ENCODE measurements at places on chromosomes 2 and 18. TPM values are rescaled to one million over a fixed set of nuclear protein-coding genes. Genes with fewer than 3 reads are reported as not detected.

The KIF5C gene
- 0.39 TPM for total RNA-seq

The CUL3 gene
- 65.0 TPM for total RNA-seq

The MYO5B gene
- 8.9 TPM for total RNA-seq

The TEX51 gene
- not detected for total RNA-seq

The PROM2 gene
- total RNA-seq: 0.19 TPM

The SP5 gene
- not detected for total RNA-seq

The ASXL3 gene
- not detected for total RNA-seq

The DRC1 gene
- total RNA-seq: 0.45 TPM

The REG3G gene
- not detected for total RNA-seq

The SLC9A2 gene
- 3.7 TPM for total RNA-seq

The CHRND gene
- total RNA-seq: not detected

The PLEKHA3 gene
- total RNA-seq: 15.4 TPM

The RAPH1 gene
- total RNA-seq: 6.8 TPM

The SETBP1 gene
- 0.55 TPM for total RNA-seq

The UGT1A5 gene
- total RNA-seq: not detected

The COL3A1 gene
- 0.15 TPM for total RNA-seq

The CD8B2 gene
- total RNA-seq: not detected

The ELAC1 gene
- 4.4 TPM for total RNA-seq

The GALNT13 gene
- 10.7 TPM for total RNA-seq

Measured in A549 treated with GW870086 at 1 μM for 4 hours (cell line).